ENCODE measurements at places on chromosomes 2 and 18.

GRCh38 chr2:237968048-237968862 lies 1.4 kb downstream of the UBE2F start:
- peak; percentile 43 for DNase-seq

GRCh38 chr2:200130762-200131166 lies 175.4 kb downstream of the MAIP1 start:
- no peak for DNase-seq

DNA sequence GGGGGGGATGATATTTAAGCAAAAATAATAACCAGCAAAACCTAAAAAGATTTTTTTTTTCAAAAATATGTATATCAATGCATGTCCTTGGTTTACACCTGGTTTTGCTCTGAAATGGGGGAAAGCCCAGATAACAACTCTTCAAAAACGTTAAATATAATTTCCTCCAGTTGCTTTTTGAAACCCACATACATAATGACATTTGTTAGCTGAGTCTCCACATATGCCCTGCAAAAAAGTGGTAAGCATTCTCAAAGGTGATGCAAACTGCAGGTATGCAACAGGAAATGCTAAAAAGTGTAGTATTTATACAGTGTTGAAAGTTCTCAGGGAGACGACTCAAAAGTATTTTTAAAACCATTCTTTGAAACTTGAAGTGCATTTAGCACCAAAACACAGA lies 258.6 kb downstream of the ZEB2 start:
- DNase-seq, result no peak

DNA sequence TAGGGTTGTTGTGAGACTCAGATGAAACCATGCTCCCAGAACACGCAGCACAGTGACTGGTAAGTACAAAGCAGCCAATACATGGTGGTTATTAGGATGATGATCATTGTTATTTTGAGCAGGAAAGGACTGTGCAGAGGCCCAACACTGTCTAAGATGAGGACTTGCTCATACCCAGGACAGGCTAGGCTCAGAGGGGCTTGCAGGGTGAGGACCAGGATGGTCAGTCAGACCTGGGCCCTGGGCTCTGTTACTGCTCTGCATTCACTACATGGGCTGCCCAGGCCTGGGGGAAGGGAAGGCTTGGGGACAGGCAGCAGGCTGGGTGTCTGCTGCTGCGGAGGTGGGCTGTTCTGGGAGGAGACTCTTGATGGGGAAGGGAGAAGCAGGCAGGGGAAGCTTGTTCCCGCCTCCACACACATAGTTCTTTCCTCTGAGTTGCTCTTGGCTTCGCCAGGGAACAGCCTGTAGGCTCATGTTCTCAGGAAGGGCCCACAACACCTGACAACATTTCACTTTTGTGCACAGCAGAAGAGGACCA lies 17.5 kb downstream of the CAPN13 start:
- no peak for DNase-seq

- no peak for DNase-seq
Observed at GRCh38 chr2:128178650-128179460, 87.9 kb downstream of the UGGT1 start.

DNA sequence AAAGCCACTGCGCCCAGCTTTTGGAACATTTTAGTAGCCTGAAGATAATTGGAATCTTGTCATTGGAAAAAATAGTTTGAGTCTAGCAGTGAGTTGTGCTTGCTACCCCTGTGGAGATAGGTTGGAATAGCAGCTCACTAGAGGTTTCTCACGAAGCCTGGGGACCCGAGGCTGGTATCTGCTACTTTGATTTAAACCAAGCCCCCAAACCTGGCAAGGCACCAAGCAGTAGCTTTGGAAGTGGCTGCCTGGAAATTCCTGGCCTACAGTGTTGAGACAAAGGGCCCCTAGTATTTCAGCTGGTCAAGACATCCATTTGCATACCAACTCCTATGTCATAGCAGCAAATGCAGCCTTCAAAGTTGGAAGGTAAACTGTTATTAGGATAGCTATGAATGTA lies 42.1 kb downstream of the NOP58 start:
- DNase-seq, result no peak

DNA sequence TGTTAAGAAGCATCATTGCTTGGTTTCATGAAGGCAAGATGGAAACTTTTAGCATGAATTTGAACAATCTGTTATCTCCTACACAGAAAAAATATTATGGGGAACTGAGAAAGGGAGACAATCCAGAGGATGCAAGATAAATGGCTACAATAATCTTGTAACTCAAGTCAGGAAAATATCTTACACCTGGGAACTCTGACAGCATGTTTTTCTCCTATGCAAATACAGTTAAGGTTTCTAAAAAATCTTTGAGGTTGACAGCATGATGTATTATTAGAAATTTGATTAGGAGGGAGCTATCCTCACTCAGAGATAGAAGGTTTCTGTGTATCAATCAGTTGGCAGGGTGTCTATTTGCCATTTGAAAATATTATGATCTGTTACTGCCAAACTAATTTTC lies 75.6 kb downstream of the GPD2 start:
- no peak for DNase-seq

GRCh38 chr2:221467610-221468009 lies 104.5 kb downstream of the EPHA4 start:
- no peak for DNase-seq

DNA sequence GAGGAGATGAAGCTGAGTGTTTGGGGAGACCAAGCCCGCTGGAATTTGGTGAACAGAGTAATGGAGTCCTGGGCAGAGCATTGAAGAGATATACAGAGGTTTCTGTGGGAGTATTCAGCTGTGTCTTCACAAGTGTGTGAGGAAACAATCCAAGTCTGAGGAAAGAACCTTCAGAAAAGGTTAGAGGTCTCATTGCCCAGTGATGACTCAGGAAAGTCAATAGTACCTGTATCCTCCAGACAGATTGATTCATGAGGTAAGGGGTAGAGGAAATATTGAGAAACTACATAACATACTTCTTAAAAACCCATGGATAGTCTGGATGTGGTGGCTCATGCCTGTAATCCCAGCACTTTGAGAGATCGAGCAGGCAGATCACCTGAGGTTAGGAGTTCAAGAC lies 392.3 kb downstream of the GALNT13 start:
- no peak for DNase-seq

DNA sequence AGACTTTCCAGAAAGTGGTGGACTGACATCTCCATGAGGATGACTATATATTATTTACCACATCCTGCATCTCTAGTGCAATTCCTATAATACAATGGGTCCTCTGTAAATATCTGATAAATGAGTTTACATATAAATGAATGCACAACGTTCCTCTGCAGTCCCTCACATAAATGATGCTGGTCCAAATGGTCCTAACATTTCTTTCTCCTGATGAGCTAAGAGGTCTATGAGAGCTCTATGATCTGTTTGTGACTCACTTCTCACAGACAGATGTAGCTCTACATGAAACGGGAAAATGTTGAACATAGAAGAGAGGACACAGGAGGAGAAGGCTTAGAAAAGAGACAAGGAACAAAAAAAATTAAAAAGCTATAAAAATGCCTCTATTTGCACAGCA lies 201.2 kb upstream of the PIK3C3 start:
- no peak for DNase-seq

DNA sequence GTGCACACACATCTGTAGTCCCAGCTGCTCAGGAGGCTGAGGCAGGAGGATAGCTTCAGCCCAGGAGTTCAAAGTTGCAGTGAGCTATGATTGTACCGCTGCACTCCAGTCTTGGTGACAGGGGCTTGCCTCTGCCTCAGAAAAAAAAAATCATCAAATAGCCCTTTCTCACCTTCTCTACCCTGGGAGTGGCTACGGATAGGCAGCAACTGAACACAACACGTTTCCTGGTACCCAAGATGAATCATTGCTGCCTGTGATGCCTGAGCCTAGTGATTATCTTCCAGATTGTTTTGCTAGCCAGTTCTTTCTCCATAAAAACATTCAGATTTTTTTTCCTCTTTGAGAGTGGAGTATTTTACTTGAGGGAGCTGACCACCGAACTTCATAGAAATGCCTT lies 13.5 kb downstream of the INPP4A start:
- DNase-seq, result no peak

All from HuH-7.5 (cell line).